ENCODE measurements at places on chromosomes 4 and X.
A peak's percentile ranks its signal among the peaks of the same experiment; 100 is the strongest.

DNA sequence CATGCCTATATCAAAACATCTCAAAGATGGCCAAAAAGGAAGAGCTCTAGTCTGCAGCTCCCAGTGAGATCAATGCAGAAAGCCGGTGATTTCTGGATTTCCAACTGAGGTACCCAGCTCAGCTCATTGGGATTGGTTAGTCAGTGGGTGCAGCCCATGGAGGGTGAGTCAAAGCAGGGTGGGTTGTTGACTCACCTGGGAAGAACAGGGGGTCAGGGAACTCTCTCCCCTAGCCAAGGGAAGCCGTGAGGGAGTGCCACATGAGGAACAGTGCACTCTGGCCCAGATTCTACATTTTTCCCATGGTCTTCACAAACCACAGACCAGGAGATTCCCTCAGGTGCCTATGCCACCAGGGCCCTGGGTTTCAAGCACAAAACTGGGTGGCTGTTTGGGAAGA is 57.3 kb upstream of the FGF16 start:
- DNase-seq, result no peak

- DNase-seq, result no peak
Observed at GRCh38 chrX:16638533-16638932, 11.4 kb upstream of the S100G start.

DNA sequence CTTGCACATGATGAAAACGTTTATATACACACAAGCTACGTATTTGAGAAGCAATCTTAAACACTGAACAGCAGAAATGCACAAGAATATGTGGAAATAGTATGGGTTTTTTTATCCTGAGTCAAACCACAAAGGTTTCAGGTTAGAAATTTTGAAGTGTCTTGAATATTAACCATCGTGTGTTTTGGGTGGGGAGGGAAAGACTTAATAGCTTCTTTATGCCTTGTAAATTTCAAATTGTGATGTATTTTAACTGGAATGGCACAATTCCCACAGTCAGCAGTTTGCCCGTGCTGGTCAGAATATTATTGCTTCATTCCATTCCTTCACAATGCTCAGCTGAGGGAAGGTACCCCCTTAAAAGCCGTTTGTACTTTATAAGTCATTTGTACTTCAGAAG is 67.4 kb upstream of the WDR1 start:
- DNase-seq, result no peak

- DNase-seq, result no peak
Observed at GRCh38 chrX:12269484-12269883, 131.2 kb downstream of the FRMPD4 start.

- DNase-seq, result no peak
Observed at GRCh38 chr4:60345392-60345791, 854.7 kb upstream of the ADGRL3 start.

DNA sequence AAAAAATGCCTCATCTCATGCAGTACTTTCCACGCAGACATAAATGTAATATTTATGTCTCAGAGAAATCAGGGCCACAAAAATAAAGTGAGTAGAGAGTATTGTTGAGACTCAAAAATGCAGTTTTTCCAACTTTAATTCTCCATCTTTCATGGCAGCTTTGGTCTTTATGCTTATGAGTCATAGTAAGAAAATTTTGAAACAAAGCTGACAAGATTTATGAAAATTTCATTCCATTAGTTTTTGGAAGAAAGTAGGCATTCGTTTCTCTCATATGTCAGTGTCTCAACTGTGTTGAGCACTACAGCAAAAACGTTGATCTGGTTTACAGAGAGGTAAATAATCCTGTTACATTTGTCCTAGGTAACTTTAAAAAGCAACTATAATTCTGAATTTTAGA is 656.8 kb downstream of the IQCM start:
- no peak for DNase-seq

DNA sequence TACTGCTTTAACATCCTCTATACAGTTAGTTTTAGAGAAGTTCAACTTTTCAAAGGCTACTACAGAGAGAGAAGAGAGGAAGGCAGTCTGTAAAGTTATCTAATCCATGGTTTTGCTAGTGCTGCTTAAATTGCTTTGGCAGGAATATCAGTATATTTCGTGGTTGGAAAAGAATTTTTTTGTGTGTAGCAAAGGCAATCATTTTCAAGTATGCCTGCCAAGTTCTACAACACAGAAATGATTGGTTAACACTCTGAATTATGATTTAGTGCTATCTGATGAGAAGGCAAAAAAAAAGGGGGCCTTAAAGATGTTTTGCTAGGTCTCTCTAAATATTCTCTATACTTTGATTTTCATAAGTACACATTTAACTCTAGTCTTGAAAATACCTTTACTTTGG is 133.1 kb downstream of the JADE1 start:
- DNase-seq, result no peak

DNA sequence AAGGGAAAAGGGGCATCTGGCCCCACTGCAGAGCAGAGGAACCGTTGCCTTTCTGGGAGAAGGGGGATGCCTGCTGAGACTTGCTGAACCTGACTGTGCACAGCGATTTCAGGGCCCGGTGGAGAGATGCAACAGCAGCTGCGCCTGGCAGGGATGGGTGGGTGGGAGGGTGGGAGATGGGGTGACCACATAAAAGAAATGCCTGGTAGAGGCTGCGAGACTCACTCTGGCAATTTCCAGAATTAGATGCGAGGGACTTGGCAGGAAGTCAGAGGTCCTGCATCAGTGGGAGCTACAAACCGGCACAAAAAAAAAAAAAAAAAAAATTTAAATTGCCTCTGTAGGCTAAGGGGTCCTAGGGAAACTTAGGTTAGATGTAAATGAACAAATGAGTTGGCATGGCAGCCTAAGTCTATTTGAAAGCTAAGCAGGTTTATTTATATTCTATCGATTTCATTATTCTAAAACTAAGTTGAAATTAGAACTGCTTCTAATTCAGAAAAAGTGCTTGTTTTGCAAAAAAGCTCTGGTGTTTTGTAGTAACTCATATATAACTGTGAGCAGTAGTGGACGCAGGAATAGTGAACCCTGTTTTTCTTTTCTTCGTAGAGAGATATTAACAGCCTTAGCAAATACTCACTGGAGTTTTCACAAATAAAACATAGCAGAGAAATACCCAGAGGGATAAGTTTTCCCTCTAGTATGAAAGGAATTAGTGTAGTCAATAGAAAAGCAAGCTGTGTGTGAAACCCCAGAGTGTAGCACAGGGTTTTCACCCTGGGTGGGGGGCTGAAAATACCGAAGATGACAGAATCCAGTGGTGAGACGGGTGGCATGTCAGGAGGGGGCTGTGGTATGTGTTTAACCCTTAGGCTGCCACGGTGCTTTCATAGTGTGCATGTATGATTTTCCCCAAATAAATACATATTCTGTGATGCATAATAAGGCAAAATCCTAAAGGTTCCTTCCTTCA is 130.1 kb downstream of the EGF start:
- no peak for DNase-seq

GRCh38 chr4:162706051-162706450 is 460.6 kb downstream of the NAF1 start:
- no peak for DNase-seq

DNA sequence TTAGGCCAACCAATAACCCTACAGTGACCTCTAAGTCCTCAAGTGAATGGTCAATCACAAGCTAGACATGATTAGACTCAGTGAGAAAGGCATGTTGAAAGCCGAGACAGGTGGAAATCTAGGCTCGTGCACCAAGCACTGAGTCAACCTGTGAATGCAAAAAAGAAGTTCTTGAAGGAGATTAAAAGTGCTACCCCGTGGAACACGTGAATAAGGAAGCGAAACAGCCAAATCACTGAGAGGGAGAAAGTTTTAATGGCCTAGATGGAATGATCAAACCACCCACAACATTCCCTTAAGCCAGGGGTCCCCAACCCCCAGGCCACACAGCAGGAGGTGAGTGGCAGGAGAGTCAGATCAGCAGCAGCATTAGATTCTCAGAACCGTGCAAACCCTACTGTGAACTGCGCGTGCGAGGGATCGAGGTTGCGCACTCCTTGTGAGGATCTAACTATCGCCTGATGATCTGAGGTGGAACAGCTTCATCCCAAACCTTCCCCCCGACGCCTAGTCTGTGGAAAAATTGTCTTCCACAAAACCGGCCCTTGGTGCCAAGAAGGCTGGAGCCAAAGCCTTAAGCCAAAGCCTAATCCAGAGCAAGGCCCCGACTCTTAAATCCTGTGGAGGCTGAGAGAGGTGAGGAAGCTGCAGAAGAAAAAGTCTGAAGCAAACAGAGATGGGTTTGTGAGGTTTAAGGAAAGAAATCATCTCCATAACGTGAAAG is 19.5 kb upstream of the PDE6B start:
- no peak for DNase-seq

GRCh38 chr4:1082215-1083182 is 30.9 kb downstream of the RNF212 start:
- no peak for DNase-seq

- DNase-seq, result no peak
Observed at GRCh38 chrX:25006586-25007058, 9.1 kb downstream of the ARX start.

DNA sequence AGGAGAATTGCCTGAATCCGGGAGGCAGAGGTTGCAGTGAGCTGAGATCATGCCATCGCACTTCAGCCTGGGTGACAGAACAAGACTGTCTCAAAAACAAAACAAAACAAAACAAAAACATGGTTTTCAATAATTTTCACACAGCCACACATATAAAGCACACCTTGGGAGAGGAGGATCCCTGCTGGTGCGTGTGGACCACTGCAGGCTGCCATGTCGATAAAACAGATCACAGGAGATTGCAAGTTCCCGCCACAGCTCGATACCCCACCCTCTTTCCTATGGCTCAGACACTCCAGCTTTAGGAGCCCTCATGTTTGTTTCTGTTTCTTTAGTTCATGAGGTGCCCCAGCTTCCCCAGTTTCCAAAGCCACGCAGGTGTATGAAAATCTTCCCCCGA is 31.3 kb upstream of the CLDN24 start:
- DNase-seq, result no peak

DNA sequence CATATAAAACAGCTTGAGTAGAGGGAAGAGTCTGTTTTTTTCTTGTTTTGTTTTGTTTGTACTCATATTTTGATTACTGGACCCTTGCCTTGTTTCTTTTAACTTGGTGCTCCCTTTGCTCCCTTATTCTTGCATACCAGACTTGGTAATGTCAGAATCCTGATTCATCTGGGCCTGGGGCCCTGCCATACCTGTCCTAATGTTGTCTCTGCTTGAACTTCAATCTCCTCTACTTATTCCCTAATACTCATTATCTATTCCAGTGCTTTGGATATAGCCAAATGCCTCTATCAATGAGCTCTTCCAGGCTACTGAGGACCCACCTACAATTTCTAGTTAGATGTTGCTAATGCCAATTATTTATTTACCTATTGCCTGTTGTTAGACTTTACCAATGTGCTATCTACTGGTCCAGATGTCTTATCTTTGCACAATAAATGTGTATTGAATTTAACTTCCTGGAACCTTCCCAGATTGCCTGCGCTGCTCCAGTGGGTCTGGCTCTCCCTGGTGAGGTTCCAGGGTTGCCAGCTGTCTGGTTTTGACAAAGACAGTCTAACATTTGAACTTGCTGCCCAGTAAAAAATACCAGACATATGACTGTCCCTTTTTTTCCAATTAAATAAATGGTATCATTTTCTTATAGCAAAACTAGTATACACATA is 64.4 kb upstream of the ACSL4 start:
- no peak for DNase-seq

- DNase-seq, result no peak
Observed at GRCh38 chr4:78687818-78688217, 88.3 kb upstream of the BMP2K start.

DNA sequence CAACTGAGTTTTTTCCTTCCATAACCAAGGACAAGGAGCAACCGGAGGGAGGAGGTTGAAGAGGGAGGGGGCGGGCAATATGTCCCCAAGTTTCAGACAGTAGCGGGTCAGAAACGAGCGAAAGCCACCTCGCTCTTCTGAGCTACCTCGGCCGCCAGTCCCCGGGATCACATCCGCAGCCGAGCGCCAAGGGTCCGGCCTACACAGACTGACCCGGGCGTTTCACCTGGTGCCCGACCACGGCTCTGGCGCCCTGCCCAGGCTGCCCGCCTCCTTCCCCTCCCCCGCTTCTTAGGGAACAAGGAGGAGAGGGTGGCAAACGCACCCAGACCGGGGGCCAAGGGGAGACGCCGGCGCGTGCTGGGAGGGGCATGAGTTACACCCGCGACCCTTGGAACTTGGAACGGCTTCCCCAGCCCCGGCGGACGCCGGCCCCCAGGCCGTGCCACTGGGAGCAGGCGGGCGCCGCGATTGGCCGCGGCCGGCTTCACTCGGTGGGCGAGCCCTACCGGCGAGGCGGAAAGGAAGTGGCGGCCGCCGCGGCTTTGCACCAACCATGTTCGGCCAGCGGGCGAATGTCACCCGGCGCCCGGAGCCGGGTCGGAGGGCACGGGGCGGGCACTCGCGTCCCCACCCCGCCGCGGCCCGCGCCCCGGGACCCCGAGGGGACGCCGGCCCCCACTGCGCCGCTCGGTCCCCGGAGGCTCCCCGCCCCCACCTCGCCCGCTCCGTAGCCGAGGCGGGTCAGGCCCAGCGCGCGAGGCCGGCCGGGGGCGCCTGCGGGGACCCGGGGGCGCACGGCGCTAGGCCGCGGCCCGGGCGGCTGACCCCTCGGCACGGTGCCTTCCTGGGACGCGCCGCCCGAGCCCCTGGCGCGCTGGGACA is 1.5 kb downstream of the IRF2 start:
- DNase-seq, result peak; percentile 58

DNA sequence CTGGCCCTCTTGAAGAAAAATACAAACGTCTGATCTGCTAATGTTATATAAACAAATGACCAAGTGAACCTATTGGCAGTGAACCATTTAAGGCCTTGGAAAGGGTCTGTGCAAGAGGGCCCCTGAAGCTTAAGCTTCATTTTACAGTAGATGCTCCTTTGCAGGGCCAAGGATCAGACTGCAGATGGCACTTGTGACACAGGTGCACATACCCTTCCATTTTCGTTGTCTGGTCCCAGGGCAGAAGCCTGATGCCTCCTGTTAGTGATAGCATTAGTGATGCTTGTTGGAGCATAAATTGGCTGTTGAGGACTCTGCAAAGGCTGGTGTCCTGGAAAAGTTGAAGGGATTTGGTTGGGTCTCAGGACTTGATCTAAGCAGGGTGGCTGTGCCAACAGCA is 46.5 kb downstream of the ETNPPL start:
- no peak for DNase-seq

- no peak for DNase-seq
Observed at GRCh38 chr4:128483816-128484215, 196.2 kb upstream of the PGRMC2 start.

- no peak for DNase-seq
Observed at GRCh38 chr4:144557404-144557803, 88.6 kb upstream of the HHIP start.

GRCh38 chr4:54556051-54556450 is 101.7 kb upstream of the KIT start:
- no peak for DNase-seq

DNA sequence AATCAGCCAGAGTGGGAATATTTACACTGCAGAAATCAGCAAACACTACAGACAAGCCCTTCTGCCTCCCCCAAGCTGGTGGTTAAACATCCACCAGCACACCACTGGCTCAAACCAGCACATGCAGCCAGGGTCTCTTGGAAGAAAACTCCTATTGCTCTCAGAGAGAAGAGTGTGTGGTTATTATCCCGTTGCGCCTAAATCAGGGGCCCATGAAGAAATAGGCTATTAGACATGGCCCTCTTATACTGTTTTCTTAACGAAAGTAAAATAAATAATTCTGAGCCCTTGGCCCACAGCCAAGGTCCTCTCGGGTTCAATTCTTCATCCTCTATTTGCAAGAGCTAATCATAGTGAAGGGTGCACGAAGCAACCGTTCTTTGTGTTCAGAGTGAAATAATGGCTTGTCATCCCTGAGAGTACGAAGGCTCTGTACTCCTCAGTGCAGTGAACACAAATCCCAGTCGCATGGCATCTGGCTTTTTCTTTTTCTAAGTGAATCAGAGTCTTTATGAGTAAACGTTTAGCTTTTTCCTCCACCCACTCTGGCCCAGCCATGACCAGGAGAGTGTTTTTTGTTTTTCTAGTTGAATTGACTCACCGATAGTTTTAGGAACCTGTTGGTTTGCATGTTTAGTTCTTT is 33.4 kb upstream of the RBM47 start:
- DNase-seq, result no peak

Measured in neuronal stem cell (in vitro differentiated cells).